ENCODE measurements at places on chromosomes 2 and 18.

GRCh38 chr18:43507842-43508481, 230.7 kb upstream of the SYT4 start:
- DNase-seq: no peak

DNA sequence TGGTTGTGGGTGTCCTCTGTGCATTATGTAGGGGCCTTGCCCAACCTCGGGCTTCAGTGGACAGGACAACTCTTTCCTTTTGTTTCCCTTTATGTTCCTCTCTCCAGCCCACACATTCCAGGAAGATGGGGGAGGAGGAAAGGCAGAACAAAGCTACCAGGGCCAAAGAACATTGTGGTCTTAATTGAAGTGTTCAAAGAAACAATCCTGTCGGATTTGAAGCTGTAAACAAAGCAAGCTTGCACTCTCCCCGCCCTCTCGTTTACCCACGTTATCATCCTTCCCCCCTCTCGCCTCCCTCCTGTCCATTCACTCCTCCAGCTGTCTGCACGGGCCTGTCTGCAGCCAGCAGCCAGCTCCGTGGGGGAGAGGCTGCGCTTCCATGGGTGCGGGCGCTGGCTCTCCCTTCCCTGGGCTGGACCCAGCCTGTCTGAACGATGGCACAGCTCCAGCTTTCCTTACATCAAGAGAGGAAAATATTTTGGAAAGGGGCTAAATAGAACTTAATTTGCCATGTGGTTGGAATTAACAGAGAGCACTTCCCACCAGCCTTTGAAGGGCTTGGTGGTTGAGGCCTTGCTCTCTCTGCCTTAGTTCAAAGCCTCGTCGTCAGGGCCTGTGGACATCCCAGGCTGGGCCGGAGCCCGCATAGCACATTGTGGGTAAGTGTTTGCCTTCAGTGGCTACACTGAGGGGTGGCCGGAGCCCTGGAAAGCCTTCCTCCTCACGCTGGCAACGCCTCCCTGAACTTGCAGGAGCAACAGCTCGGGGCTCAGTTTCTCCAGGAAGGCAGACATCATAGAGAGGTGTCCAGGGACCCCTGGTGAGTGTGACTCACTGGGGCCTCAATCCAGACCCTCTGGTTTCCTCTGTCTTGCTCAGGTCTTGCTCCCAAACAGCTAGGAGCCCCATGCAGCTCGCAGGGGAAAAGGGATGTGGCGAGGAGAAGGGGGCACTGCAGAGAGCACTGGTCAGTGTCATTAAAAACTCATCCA, 60.6 kb upstream of the HS6ST1 start:
- DNase-seq: peak; percentile 69

GRCh38 chr18:58781627-58782194, 83.0 kb upstream of the ZNF532 start:
- peak; percentile 79 for DNase-seq

DNA sequence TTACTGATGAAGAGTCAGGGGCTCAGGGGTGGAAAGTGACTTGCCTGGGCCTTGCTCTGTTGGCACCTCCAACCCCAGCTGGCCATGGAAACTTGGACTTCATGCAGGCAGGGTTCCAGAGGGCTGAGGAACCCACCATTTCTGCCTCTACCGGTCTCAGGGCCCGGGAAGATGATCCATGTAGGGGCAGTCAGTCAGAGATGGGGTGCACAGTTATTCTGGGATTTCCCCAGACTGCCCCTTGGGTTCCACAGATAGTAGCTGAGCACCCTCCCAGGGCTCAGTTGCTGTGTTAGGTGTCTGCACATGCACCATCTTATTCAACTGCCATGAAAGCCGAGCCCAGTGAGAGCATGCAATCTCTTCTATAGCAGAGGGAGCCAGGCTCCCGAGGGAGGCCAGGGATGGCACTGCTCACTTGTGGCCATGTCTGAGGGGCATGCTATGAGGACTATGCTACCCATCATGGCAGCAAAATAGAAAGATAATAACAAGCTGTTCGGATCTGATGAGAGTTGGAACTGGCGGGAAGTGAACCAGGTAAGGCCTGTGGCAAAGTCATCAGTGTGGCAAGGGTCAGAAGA, 37.3 kb downstream of the RHOB start:
- DNase-seq: no peak

DNA sequence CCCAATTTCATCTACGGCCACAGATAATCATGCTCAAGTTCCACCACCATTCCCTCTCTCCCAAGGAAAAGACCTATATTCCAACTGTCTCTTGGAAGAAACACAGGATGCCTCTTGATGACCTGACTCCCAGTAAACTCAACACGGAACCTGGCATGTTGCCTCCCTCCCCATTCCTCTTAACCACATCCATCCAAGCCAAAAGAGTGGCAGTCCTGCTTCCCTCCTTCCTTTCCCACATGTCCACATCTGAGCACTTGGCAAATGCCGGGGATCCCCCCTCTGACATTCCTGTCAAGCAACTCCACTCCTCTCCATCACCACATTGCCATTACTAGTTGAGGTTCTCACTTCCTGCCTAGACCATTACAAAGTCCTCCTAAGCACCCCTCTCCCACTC, 49.4 kb downstream of the PID1 start:
- DNase-seq: no peak

DNA sequence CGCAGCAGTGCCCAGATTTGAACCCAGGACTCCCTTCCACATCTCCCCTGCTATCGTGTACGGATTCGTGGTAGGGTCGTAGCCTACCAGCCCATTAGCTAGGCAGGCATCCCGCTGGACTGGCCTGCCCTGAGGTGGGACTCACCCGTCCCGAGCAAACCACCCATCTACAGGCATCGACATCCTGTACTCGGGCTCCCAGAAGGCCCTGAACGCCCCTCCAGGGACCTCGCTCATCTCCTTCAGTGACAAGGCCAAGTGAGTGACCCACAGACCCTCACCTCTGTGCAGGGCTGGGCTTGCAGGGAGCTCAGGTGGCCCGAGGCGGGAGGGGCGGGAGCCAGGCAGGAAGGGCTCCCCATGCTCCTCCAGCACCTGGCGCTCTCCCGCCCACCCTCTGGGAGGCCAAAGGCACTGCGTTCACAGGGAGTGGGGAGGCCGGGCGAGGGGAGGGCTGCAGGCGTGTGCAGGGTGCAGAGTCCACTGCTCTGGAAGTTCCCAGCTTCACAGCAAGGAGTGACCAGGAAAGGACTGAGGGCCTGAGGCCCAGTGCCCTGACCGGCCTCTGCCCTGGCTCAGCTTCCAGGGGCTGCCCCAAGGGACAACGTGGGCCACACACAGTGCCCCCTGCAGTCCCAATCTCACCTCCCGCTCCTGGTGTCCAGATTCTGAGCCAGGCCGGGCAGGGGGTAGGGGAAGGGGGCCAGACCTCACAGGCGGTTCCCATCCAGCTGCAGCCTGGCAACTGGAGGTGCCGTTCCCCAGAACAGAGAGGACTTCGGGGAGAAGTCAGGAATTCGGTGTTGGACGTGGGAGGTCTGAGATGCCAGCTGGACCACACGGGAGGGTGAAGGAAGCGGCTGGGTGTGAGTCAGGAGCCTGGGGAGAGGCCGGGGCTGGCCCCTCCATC, 5.4 kb downstream of the AGXT start:
- DNase-seq: no peak

- peak; percentile 25 for DNase-seq
Measured at GRCh38 chr2:109531896-109532727, 81.7 kb downstream of the SEPTIN10 start.

- DNase-seq: no peak
Measured at GRCh38 chr18:7741640-7742039, 174.5 kb downstream of the PTPRM start.

- no peak for DNase-seq
Measured at GRCh38 chr2:13858626-13859025, 773.9 kb upstream of the LRATD1 start.

GRCh38 chr2:196140213-196140612, 31.2 kb downstream of the STK17B start:
- DNase-seq: no peak

GRCh38 chr2:101108357-101108756, 42.8 kb downstream of the TBC1D8 start:
- DNase-seq: no peak

DNA sequence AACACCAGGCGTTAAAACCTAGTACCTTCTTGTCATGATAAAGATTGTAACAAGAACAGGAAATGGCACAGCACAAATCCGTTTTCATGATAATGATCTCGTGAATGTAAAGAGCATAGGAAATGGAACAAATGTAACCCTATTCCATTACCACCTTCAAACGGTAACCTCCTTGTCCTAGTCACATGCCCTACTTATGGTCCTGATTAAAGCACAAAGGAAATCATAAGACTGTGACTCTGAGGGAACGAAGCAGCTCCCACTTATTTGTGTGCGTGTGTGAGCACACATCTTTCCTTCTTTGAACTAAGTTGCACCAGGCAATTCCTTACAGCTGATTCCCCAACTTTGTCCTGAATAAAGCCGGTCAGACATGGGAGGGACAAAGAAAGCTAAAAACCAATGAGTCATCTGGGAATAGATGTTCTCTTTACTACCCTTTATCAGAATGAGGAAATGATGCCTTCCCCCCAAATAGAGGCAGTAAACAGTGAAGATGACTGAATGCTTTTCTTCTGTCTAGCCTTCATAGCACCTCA, 192.6 kb downstream of the IKZF2 start:
- DNase-seq: no peak
